Left lung (tissue), 14 donors: ENCODE measurements at places on chromosomes 12 and 14. TPM values are rescaled to one million over a fixed set of nuclear protein-coding genes. Genes with fewer than 3 reads are reported as not detected.

The GYS2 gene
- polyA plus RNA-seq: 0.07 TPM

The LRRC43 gene
- polyA plus RNA-seq: 2.9 TPM

The EFS gene
- polyA plus RNA-seq: 46.7 TPM

GRCh38 chr12:92762773-92763172, 60.0 kb downstream of the PLEKHG7 start:
- no peak for DNase-seq

DNA sequence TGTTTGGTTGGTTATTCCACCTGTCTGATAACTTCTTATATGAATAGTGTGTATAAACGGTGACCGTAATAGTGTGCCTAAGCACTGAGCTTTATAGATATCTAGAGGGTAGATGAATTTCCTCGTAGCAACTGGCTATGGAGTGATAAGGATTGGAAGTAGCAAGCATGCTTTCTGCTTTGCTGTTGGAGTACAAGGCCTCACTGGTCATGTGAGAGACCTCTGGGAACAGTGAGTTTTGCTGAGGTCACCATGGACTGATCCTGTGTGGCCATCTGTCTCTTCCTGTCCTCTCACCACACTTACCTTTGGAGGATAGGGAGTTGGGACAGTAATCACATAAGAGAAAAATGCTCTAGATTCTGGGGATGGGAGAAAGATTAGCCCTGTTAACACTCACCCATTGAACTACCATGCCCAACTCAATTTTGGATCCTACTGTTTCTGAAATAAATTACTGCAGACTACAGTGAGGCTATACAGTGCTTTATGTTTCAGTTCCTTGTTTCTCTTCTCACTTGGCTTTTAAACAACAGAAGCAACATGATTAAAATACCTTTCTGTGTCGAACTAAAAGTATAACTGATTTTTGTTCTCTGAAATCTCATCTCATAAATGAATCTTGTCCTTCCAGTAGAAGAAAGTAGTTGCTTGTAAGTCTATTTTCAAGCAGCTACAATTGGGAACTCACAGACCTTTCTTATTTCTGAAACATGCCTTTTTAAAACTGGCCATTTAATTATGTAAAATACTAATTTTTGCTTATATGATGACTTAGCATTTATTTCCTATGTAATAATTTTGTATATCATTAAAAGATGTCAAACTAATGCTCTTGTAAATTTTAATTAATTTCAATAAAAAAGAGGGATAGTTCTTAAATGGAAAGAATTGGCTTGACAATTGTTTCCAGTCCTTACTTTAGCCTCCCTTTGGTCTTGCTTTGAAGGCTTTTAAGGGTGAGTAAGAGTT, 8.3 kb downstream of the TMX1 start:
- DNase-seq: no peak

DNA sequence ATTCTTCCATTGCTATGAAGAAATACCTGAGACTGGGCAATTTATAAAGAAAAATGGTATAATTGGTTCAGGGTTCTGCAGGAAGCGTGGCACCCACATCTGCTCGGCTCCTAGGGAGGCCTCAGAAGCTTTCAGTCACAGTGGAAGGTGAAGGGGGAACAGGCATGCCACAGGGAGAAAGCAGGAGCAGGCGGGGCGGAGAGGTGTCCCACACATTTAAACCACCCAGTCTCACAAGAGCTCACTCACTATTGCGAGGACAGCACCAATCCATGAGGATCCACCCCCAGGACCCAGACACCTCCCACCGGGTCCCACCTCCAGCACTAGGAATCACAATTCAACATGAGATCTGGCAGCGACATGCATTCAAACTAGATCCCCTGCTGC, 56.0 kb upstream of the C14orf180 start:
- no peak for DNase-seq

- peak; percentile 83 for DNase-seq
Observed at GRCh38 chr14:92507174-92507768, 6.3 kb upstream of the RIN3 start.

- no peak for DNase-seq
Observed at GRCh38 chr14:47715330-47715729, 39.9 kb upstream of the MDGA2 start.

- DNase-seq: no peak
Observed at GRCh38 chr14:57533214-57533613, 39.6 kb upstream of the CCDC198 start.

GRCh38 chr12:14810953-14811483, 3.0 kb downstream of the SMCO3 start:
- no peak for DNase-seq

- DNase-seq: no peak
Observed at GRCh38 chr12:116563262-116563661, 4.1 kb downstream of the MAP1LC3B2 start.

DNA sequence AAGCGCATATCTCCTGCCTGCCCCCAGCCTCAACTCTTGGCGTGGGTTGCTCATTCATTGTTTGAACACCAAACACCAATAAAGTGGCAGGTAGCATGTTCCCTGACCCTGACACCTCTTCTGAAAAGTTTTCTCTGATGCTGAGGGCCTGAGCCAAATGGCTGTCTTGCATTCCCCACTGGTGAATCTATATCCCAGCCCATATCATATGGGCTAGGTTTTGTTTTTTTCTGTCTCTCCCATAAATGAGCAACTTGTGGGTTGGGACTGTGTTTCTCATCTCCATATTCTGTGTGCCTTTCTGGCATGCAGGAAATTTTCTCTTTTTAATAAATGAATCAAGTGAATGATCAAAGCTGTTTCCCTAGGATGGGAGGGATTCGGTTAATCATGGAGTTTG, 5.0 kb downstream of the MYO1A start:
- DNase-seq: no peak
